ENCODE measurements at places on chromosomes 4 and X. TPM values are rescaled to one million over a fixed set of nuclear protein-coding genes. Genes with fewer than 3 reads are reported as not detected.

EGFL6 gene
- total RNA-seq = 2.1 TPM

- peak; percentile 94 for DNase-seq
Measured at GRCh38 chrX:39859991-39860861, 237.5 kb downstream of the BCOR start.

- no peak for DNase-seq
Measured at GRCh38 chr4:173860094-173860493, 330.1 kb upstream of the HAND2 start.

DNA sequence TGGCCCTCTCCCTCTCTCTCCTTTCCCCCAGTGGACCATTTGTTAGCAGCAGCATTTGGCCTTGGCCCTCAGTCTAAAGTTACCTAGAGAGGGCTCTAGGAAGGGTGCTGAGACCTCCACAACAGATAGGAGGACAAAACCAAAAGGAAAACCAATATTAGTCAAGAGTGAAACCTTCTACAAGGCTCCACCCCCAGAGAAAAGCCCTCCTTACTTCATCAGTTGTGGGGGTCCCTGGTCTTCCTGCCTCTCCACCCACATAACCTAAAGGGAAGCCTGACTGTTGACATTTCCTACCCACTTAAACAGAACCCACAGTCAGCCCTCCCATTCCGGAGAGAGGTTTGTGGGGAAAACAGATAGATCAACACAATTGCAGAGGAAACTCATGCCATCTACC lies 4.7 kb upstream of the CD40LG start:
- peak; percentile 24 for DNase-seq

DNA sequence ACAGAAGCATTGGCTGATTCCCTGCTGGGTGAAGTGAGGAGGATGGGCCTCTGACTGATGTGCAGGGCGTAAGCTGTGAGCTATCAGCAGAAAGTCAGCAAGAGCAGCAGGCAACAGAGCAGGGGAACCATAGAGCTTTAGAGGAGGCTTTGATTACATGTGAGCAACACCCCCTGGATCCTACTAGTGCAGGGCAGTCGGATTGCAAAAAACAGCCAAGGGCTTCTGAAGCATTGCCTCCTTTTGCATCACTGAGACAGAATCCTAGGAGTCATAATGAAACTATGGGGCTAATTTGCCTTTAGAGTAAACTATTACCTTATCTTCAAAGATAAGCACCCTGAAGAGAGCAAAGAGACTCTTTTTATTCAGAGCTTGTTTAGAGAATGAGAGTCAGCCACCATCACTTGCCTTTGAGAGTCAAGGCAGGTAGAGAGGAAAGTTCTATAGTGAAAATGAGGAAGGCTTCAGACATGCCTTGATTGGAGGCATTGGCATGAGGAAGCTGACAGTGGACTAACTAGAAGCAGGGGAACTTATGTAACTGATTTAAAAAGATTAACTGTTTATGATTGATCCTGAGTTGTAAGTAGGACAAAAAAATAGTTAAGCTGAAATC lies 420.3 kb downstream of the PDHA2 start:
- DNase-seq = no peak

DNA sequence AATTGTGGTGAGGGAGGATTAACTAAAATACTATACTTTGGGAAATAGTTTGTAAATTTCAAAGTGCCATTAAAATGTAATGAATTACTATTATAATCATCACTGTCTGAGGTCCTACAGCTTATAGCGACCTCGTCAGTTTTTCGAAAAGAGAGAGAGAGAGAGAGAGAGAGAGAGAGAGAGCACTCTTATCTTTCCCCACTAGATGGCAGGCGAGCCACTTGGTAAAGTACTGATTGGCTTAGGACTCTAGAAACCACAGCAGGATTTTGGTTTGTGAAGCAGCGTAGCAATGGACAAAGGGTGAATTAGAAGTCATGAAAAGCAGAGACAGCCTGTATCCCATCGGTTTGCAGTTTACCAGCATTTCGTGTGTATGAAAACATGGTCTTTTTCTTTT lies 52.5 kb downstream of the LINC00632 start:
- DNase-seq = peak; percentile 52

DNA sequence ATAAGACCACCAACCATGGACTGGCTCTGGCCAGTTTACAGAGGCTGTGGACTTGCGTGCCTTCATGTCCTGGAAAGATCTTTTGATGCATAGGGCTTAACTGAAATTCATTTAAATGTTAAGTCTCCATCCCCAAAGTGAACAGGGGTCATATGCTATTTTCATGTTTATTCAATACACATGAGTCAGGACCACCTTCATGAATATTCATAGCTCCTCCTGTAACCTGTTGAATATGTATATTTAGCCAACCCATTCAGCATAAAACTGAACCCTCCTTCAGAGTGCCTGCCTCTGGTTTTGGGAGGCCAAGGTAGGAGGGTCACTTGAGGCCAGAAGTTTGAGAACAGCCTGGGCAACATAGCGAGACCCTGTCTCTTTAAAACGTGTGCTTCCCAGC lies 7.1 kb downstream of the CTPS2 start:
- no peak for DNase-seq

- no peak for DNase-seq
Measured at GRCh38 chr4:41693629-41694028, 54.9 kb downstream of the PHOX2B start.

Measured in activated CD8-positive, alpha-beta T cell treated with anti-CD3 and anti-CD28 coated beads for 36 hours (primary cell).